Nucleus accumbens (tissue), 56 donors: ENCODE measurements at places on chromosomes 3 and 15.

- DNase-seq: no peak
These were observed 5.9 kb upstream of the ZNF621 start for GRCh38 chr3:40518848-40519247.

GRCh38 chr3:125331243-125331642, 43.9 kb downstream of the ZNF148 start:
- no peak for DNase-seq

DNA sequence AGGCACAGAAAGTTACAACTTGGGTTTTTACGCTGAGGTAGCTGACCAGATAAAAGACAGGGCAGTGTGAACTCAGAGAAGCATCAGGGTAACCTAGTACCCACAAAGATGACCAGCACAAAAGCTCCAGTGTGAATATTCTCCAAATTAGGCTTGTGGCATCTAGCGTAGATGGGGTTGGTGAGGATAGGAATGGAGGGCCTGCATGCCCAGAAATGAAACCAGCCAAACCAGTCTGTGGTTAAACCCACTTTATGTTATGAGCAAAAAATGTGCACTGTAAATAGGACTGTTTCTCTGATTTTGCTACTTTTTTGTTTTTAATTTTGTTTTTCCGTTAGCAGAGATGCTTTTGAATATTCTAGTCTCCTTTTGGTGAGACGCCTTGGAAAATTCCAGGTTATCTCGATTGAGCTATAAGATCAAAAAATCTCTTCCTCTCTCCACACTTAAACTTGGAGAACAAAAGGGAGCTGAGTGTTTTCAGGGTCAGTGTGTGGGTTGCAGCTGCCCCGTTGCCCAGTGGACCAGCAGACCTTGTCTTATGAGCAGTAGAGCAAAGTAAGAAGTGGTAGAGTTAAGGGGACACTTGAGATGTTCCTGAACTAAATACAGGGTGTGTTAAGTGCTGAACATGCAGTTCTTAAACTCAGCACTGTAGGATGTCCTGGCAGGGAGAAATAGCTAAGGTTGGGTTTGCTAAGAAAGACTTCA, 132.9 kb downstream of the C3orf38 start:
- DNase-seq: no peak

DNA sequence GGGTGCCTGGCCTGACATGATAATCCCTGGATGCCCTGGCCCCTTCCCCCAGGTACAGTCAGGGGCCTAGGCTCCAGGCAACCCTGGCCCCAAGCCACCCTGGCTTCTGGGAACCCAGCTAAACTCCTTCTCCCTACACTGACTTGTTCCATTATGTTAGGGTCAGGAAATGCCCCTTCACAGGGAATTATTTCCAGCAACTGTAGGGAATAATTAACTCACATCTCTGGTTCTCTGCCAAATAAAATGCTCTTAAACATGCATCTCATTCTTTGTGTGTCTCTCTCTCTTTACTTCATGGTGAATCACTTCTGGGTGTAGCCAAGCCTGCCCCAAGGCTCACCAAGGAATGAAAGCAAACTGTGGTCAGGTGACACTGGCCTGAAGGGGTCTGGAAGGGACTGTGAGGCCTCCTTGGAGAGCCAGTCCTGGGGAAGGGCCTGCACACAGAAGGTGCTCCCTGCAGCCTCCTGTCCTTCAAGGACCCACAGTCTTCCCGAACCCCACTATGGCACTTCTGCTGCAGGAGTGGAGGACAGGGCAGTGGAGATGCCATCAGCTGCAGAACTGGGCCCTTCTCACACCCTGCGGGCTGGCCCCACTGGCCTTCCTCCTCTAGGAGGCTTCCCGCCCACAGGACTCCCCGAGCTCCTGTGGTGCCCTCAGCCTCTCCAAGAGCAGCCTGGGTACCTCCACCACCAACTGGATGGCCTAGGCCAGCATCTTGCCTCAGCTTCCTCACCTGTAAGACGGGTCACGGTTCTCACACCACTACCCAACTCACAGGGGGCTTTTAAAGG, 17.6 kb downstream of the TKT start:
- no peak for DNase-seq

GRCh38 chr3:181417748-181418147, 294.0 kb upstream of the SOX2 start:
- DNase-seq: no peak

- DNase-seq: no peak
These were observed 473.6 kb downstream of the SOX2 start for GRCh38 chr3:182185313-182185712.

- DNase-seq: no peak
These were observed 385.4 kb upstream of the SEMA6D start for GRCh38 chr15:47331829-47332393.

DNA sequence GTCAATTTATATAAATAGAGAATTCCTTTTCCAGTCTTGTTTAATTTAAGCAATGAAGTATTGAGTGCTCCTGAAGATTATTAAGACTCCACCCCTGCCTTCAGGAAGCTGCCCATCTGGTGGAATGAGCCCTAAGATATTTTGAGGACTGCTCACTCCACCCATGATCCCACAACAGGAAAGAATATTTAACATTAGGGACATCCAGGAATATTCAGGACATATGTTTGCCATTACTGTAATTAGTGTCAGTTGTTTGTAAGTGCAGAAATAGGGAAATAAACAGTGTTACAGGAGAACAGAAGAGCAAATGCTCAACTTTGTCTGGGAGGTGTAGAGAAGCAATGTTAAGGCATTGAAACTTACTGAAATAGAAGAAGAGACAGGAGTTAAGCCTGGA, 375.0 kb downstream of the ROBO2 start:
- no peak for DNase-seq

DNA sequence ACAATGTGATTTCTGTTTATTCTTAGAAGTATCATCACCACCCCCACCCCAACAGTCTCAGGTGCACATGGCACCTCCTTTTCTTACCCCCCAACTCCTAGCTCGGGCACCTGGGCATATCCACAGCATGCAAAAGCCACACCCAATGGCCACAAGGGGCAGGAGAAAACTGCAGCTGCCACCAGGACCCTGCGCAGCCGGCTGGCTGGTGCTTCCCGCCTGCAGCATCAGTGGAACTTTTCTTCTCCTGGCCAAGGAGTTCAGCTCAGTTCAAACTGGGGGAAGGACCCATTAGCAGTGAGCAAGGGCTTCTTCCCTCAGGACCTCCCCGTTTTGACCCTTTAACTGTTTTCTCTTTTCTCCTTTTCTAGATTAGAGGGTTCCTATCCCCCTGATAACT, 44.8 kb downstream of the TM4SF18 start:
- DNase-seq: no peak

DNA sequence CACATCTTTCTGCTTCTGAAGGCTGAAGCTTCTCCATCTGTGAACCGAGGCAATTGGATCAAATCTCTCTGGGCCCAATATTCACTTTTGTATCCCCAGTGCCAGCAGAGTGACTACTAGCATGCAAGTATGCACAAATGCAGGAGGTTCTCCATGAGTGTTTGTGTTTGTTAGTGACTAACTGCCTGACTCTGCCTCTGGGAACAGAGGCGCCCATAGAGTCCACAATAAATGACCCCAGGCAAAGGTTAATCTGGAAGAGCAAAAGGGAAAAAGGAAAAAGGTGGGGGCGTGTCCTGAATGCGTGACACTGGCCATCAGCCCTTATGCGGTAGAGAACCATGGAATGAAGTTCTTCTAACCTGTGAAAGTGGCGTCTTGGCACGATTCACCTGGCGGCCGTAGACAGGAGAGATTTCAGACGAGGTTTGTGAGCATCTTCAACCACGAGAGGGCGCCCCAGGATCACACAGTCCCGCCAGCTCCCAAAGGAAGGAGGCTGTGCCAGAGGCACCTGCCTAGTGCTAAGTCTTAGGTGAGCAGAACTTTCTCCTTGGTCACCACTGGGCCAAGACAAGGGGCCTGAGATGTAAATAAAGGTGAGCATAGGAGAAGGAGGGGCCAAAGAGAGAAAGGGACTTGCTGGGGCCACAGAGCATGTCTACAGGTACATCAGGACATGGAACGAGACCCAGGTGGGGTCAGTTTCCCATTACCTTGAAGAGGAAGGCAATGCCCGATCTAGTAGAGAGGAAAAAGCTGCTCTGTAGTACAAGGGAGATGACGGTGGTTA, 44.2 kb downstream of the RBPMS2 start:
- DNase-seq: peak; percentile 44

DNA sequence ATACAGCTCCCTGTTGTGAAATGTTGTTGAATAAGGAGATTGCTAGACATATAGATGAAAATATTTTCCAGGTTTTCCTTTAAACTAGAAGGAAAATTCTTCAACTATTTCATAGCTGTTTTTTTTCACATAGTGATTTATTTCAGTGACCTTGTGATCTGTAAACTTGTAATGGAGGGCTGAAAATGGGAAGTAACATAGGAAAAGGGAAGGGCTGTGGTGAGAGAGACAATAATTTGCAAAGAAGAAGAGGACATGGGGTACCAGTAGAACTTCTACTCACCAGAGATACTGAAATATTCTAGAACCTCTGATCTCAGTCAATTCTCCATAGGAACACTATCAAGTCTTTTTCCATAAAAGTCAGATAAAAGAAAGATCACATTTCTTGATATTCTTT, 60.4 kb downstream of the PLS1 start:
- no peak for DNase-seq

DNA sequence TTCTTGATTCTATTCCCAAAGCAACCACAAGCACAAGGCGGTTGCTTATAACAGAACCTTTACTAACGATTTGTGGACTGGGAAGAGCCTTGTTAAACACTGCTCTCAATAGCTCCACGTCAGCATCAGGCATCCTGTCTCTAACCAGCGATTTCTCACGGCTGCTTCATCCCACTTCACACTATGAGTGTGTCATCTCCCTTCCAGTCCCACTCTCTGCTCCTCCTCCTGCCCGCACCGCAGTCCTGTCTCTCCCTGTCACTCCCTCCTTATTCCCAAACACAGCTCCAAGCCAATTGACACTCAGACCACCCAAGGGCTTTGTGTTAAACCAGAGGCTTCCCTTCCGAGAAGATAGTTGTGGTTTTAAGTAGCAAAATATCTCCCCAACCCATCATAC, 94.8 kb downstream of the ABHD5 start:
- DNase-seq: no peak

DNA sequence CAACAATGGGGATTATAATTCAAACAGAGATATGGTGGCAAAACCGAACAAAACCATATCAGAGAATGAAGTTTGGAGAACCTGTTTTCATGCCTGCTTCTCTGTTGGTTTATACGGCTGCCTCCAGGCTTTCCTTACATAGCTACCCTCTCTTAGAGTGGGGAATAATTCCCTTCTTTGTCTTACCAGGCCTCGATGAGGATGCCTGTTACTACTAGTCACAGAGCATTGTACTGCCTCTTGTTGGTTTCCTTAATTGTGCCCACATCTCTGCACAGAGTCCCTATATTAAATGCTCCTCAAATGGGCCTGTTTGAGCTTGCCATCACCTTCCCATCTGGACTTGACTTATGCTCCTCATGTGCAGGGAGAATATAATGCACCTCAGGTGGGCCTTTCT, 92.9 kb downstream of the NCEH1 start:
- DNase-seq: no peak

GRCh38 chr3:31981206-31982181, at the start of the genes OSBPL10 and ZNF860:
OSBPL10 (minus strand) TSS chr3:31981262; CDS start chr3:31981179, 83 bp downstream.
ZNF860 (plus strand) TSS chr3:31981750; CDS start chr3:31989080, 7,330 bp downstream.
- peak; percentile 62 for DNase-seq

GRCh38 chr15:40449275-40449674, 8.5 kb downstream of the BAHD1 start:
- DNase-seq: no peak

DNA sequence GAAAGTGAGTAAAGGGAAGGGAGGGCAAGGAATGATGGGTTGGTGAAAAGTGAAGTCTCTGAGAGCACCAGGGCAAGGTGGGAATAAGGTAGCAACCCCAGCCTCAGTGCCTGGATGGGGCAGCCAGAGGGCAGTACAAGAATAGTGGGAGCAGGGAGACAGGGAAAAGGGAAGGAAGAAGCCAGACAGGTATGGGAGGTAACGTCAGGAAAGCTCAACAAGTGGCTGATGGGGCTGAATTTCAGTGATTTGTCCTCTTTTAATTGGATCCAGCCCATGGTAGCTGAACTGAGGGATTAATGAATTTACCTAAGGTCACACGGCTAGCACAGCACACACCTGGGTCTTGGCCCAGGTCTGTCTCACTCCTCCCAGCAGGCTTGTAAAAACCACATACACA, 12.6 kb downstream of the RORA start:
- no peak for DNase-seq

DNA sequence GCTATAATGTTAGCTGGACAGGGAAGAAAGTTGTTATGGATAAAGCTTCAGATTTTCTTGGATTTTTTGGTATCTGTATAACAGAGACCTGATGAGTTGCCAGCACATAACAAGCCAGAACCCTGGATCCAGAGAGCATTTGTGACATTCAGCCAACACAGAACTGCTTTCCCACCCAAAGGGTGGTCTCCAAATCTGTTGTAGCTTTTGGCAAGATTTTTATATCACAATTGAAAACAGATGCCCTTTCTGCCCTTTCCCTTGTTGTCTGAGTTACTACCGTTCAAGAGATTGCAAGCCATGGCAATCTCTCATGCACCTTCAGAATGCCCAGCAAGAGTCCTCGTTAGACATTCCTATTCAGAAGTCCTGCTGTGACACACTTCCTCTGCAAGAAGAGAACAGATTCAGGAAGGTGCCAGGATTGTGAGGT, 107.6 kb upstream of the FGF7 start:
- DNase-seq: no peak

GRCh38 chr3:47895241-47895640, 92.3 kb downstream of the DHX30 start:
- DNase-seq: no peak

DNA sequence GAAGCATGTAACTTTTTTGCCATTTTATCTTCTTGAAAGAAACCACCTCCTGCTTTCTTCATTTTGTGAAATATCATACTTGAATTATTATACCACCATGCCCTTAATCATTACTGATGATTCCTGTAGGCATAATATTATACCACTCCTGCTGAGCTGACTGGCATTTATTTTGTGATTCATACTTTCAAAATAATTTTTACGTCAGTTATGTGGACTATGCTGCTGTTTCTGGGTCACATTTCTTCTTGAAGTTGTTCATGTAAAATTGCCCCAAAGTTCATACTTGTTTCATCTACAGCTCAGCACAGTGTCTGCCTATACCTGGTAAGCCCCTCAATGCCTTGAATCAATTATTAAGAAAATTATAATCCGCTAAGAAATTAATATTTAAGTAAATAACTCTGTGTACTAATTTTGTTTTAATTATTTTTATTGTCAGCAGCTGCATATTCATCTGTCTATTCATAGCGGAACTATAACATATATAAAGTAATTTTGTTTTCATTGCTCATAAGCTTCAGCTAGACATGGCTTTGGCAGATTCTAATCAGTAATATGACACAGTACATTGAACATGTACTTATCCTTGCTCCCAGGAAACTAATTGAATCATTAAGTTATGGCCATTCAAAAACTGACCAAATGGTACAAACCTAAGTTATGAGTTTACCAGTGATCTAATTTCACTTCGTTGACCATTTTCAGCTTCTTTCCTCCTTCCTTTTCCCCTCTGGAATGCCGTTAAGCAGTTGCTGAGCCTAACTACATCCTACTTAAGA, 160.0 kb downstream of the NAALADL2 start:
- DNase-seq: no peak

- no peak for DNase-seq
These were observed 11.5 kb upstream of the MSL2 start for GRCh38 chr3:136207489-136208115.

- no peak for DNase-seq
These were observed 132.3 kb downstream of the NTRK3 start for GRCh38 chr15:88124199-88124598.
